Hindlimb muscle (tissue), 1 donor: ENCODE measurements at places on chromosomes 2 and 18.
A peak's percentile ranks its signal among the peaks of the same experiment; 100 is the strongest.

DNA sequence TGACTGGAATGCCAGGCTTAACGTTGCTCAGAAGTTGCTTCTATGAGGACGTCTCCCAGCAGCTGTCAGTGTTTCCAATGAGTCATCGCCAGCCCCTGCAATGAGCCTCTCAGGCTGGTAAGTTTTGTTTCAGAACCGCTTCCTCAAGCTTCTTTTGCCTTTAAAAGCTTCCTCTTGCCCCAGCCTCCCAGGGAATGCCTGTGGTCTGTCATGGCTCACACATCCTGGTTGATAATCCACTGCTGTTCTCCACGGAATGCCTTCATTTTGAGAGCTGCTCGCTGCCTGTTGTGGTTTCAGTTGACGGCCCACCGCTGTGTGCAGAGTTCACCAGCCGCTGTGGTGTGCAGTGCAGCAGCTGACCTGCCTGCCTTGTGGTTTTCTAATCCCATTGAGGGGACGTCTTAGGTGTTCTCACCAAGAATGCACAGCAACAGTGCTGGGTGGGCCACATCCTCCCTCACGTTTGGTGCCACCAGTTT is 96.4 kb downstream of the RTP5 start:
- peak; percentile 65 for DNase-seq

- DNase-seq, result no peak
These were observed 189.1 kb upstream of the SALL3 start for GRCh38 chr18:78790511-78790910.

- no peak for DNase-seq
These were observed 35.4 kb upstream of the GPR17 start for GRCh38 chr2:127610561-127610960.

DNA sequence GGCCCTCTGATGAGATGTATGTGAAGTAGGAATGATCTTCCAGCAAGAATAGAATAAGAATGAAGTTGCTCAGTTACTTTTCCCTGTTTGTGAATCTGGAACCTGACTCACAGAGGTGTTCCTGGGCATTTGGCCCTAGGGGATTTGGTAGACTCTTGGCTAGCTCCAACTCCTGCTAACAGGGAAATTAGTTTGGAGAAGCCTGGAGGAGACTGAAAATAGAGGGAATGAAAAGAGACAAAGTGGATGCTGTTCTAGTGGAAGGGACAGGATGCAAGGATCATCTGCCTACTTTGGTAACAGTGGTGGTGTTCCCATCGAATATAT is 19.6 kb downstream of the TMEM17 start:
- DNase-seq, result no peak

DNA sequence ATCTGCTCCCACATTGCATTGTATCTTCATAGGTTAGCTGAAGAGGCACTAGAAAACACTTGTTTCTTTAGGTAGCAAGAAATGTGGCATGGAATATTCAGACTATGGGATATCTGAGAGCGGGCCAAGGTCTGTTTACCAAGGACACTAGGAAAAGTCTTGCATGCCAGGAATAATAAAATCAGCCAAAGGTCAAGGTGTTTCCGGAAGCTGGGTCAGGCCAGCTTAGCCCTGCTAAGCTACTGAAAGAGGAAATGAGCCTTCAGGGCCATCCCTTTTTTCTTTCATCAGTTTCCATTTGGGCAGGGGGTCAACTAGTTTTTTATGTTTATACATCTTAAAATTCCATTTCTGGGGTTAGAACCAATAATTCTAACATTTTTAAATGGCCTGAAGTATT is 101.1 kb downstream of the DPP4 start:
- DNase-seq, result no peak

DNA sequence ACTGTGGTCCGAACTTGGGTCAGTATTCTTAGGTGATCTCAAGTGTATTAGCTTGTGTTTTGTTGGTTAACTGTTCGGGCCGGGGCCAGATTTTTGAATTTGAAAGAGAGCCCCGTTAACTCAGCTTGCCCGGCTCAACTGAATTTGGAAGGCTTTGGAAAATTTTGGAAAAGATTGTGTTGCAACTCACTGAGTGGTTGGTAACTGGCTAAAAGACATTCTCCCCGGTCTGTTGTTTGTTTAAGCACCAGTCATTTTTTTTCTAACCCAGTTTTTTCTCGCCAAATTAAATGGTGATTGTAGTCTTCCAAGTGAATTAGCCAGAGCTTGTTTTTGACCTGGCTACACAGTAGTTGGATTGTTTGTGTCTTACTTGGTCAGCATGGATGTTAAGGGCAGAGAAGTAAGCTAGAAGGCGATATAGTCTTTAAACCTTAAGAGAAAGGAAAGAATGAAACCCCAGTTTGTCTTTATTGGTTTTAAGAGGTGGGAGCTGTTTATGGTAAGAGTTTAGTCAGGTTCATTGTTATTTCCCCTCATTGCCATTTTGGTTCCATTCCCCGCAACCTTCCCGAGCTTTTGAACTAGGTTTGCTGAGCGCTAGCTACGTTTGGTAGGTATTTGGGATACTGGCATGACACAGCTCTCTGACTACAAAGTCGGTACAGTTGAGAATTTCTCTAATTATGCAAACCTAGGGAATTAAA is 2.4 kb downstream of the MAP4K4 start:
- DNase-seq, result no peak

DNA sequence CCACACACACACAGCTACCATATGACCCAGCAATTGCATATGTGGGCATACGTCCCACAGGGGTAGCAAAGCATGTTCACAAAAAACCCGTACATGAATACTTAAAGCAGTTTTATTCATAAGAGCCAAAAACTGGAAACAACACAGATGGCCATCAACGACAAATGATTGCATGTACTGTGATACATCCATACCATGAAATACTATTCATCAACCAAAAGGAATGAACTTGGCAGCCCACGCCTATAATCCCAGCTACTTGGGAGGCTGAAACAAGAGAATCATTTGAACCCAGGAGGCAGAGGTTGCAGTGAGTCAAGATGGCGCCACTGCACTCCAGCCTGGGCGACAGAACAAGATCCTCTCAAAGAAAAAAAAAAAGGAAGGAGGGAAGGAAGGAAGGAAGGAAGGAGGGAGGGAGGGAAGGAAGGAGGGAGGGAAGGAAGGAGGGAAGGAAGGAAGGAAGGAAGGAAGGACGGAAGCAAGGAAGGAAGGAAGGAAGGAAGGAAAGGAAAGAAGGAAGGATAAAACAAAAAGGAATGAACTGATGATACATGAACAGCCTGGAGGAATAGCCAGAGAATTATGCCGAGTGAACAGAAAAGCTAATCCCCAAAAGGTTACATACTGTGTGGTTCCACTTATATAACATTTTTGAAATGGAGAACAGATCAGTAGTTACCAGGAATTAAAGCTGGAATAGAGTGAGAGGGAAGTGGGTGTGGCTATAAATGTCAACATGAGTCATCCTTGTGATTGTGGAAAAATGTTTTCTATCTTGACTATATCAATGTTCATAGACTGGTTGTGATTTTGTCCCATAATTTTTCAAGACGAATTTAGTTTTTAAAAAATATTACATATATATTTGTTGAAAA is 19.6 kb upstream of the YPEL5 start:
- no peak for DNase-seq

DNA sequence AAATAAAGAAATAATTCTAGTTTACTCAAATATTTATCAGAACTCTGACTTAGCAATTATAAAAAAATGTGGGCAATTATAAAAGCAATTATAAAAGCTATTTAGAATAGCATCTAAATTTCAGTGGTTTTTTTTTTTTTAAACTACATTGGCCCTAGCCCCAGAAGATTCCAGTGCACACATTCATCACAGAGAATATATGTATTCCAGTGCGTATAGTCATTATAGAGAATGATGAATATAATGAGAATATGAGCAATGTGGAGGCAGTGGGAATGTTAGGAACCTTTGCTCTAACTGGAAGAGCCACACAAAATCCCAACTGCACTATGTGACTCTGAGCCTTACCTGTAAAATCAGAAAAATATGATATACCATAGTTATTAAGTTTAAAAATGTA is 10.5 kb downstream of the MAP3K2 start:
- DNase-seq, result no peak

DNA sequence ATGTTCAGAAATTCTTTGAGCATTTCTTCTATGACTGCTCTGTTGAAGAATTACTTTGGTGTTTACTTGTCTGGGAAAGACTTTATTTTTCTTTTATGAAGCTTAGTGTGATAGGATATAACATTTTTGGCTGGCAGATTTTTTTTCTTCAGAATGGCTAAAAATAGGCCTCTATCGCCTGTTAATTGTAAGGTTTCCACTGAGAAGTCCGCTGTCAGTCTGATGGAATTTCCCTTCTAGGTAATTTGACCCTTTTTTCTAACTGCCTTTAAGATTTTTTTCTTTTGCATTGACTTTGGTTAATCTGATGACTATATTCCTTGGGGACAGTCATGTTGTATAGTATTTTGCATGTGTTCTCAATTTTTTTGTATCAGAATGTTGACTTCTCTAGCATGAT is 590.7 kb downstream of the ADCYAP1 start:
- no peak for DNase-seq

- no peak for DNase-seq
These were observed 79.3 kb upstream of the SCN7A start for GRCh38 chr2:166573391-166573790.

DNA sequence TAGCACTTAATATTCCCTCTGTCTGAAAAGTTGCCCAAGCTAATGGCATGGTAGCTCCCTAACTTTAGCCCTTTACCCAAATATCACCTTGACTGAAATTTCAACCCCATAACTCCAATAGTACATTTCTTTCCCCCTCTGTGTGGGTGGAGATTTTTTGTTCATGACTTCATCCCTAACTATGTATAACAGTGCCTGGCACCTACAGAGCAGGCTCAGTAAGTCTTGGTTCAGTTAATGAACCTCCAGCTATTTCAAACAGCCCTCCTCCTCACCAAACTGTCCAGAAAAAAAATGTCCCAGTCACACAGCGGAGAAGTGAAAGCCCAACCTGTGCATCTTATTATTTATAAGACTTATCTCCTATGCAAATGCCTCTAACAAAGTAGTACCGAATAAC is 18.6 kb downstream of the BUB1 start:
- DNase-seq, result no peak

DNA sequence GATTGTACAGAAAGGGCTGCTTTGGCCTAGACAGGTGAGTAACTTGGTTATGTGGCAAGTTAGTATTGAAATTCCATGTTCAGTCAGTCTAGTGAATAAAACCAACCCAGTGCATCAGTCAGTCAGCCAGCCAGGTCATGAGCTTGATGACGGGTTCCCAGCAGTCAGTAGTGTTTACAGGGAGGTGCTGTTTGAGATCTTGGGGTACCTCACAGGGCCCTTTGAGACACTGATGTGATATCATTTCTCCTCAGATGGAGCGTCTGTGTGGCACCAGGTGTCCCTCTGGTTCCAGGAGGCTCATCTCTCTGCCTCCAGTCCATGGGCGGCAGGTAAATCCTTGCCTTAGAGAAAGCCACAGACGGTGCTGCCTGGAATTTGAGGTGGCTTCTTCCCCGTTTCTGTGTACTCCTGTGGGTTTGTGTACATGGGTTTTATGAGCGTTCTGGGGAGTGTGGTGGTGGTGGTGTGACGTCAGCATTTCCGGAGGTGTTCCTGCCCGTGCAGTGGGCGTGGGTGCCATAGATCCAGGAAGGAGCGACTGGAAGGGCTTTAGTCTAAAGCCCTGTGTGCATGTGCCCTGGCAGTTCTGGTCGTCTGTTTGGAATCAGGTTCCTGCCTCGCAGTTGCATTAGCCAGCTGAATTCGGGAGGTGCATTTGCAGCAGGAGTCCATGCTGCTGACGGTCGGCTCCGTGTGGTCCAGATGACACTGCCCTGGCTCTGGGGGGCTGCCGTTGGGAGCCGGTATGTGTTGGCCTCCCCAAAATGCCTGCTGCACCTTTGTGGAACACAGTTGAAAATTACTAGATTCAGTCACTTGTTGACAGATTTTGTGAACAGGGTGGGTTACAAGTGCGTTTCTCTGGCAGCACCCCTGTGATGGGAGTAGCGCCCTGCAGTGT is 2.1 kb downstream of the CTDP1 start:
- DNase-seq, result no peak
